COR-L47 (cell line): ENCODE measurements at places on chromosomes 16 and 17.

GRCh38 chr17:72743037-72743467 is 349.4 kb downstream of the SLC39A11 start:
- DNase-seq: no peak

- DNase-seq: no peak
Measured at GRCh38 chr17:28466001-28466400, 7.4 kb upstream of the SLC13A2 start.

DNA sequence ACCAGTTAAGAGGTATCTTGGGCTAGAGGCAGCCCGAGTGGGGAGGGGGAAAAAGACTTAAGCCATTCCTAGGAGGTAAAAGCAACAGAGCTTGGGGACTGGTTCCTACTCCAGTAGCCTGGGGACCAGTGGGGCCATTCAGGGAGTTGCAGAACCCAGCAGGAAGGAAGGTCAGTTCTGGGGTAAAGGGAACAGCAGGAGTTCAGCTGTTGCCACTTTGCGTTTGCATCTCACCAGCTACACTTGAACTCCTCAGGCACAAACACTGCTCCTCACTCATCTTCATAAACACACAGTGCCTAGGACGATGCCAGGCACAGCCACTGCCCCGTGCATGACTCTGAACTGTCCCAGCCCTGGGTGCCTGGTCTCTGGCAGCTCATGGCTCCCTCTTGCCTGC is 4.0 kb downstream of the HAP1 start:
- DNase-seq: no peak

DNA sequence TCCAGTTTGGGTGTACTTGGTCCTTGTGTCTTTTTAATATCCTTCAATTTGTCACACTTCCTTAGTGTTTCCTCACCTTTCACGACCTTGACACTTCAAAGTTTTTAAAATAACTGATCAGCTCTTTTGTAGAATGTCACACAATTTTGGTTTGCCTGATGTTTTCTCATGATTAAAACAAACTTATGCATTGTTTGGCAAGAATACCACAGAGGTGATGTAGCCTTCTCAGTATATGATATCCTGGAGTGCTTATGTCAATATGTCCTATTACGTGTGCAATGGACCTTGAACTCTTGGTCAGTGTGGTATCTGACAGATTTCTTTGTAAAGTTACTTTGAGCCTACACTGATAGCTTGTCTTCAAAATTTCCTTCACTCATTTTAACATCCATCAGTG is 297.4 kb downstream of the CNTNAP4 start:
- no peak for DNase-seq

DNA sequence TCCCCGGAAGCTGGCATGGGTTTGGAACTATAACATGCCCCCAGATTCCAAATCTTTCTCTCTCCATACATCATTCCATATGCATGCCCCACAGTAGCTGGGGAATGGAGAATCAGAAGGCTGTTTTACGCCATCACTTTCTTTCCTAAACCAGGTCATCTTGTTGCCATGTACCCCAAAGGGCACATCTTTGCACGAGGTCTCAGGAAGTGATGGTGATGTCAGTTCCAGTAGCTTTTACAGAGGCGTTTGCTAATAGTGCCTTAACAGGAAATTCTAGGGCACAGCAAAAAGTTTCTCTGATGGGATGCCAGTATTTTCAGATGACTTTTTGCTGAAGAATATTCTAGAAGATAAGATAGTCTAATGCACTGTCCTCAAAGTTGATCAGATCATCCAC is 241.5 kb downstream of the MAF start:
- DNase-seq: no peak

DNA sequence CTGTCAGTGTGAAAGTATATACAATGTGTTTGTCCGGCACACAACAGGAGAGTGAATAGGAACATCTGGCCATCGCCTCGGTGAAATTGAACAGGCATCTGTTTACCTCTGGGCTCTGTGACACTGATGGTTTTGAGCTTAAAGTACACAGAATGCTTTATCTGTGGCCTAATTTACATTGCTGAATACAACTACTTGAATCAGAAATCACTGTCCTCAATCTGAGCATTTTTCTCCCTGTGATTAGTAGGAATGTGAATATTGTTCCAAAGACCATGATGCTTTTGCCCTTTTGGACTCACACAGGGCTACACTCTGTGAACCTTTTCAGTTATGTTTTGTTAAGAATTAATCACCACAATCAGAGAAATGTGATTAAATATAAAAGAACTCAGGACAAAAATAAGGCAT is 323.0 kb upstream of the TBX2 start:
- DNase-seq: no peak

- DNase-seq: no peak
Measured at GRCh38 chr16:28181515-28181914, 30.2 kb downstream of the XPO6 start.

DNA sequence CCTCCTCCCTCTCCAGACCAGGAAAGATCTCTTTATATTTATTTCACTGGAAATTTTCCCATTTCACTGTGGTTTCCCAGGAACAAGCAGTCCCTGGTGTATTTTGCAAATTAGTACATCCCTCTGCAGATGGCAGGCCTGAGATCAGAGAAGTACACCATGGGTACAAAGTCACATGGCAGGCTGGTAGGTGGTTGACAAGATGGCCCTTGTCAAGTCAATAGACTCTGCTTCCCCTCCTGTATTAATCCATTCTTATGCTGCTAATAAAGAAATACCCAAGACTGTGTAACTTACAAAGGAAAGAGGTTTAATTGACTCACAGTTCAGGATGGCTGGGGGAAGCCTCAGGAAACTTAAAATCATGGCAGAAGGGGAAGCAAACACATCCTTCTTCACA is 51.6 kb upstream of the KSR1 start:
- no peak for DNase-seq

- no peak for DNase-seq
Measured at GRCh38 chr17:3808701-3809100, 7.7 kb upstream of the ITGAE start.

- no peak for DNase-seq
Measured at GRCh38 chr17:73066148-73066884, 26.2 kb downstream of the SLC39A11 start.

GRCh38 chr17:65551267-65552040 is 10.0 kb downstream of the AXIN2 start:
- no peak for DNase-seq

GRCh38 chr16:65743558-65743957 is 621.7 kb upstream of the CDH11 start:
- no peak for DNase-seq
